ENCODE measurements at places on chromosomes 3 and 15.

DNA sequence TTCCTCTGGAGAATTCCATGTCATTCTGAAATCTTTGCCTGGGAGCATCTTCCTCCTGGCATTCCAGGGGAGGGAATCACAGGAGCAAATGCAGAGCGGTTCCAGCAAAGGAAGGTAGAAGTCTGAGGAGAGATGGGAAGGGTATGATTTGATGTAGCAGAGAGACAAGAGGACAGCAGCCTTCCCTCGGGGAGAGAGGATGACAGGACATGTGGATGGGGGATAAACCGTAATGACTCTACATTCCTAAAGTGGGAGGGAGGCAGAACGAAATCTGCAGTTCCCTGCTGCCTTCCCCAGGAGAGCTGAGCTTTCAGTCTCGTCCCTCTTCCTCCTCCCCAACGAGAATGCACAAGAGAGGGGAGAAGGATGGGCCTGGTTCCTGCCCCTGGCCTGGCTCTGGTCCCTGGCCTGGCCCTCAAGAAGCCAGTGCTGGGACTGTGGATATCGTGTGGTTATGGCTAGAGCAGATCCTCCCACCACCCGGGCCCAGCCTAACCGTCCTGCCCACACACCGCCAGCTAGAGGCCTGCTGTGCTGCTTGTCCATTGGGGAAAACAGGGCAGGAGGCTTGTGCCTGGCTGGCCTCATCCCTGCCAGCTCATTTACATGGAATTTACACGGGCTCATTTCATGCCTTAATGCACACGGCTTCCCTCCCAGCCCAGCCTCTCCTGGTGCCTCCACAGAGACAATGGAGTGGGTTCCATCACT lies 26.6 kb downstream of the SEMA7A start:
- no peak for DNase-seq

- no peak for DNase-seq
Observed at GRCh38 chr15:55434989-55435825, 26.9 kb downstream of the PIERCE2 start.

DNA sequence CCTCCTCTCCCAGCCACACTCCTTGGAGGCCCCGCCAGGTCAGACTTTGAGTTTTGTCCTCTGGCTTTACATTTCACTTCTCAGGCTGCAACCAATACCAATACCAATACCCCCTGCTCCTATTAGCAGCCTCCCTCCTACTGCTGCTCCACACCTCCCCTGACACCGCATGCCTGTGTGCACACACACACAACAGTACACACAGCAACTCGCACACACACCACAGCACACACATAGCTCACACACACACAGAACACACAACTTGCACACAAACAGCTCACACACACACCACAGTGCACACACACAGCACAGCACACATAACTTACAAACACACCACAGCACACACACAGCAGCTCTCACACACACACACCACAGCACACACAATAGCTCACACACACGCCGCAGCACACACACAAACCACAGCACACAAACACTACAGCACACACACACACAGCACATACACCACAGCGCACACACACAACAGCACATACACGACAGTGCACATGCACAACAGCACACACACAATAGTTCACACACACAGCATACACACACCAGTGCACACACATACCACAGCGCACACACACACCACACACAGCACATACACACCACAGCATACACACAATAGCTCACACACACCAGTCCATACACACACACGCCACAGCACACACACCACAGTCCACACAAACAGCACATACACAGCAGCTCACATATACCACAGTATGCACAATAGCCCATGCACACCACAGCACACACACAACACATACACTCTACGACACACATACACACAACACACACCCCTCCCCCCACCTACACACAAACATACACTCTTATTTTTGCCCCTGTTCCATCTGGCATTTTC lies 204.7 kb downstream of the UACA start:
- peak; percentile 61 for DNase-seq

DNA sequence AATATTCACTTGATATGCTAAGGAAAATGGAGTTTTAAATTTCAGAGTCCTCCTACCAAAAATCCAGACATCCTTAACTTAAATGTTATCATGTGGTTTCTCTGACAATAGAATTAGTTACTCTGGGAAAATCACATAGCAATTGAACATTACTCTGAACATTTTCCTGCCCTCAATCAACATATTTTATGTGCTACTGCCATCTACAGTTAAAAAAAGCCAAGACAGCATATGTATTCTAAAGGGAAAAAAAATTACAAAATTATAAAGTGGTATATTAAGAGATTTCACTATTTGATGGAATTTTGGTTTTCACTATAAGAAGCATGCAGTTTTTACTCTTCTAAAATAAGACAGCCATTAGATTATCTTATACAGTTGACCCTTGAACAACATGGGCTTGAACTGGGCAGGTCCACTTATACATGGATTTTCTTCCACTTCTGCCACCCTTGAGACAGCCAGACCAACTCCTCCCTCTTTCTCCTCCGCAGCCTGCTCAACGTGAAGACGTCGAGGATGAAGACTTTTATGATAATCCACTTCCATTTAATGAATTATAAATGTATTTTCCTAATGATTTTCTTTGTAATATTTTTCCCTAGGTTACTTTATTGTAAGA lies 122.3 kb downstream of the ATP1B3 start:
- DNase-seq = no peak

GRCh38 chr3:12824299-12824698 lies 17.1 kb downstream of the RPL32 start:
- DNase-seq = no peak

GRCh38 chr15:69115031-69115430 lies 45.4 kb upstream of the GLCE start:
- DNase-seq = no peak

DNA sequence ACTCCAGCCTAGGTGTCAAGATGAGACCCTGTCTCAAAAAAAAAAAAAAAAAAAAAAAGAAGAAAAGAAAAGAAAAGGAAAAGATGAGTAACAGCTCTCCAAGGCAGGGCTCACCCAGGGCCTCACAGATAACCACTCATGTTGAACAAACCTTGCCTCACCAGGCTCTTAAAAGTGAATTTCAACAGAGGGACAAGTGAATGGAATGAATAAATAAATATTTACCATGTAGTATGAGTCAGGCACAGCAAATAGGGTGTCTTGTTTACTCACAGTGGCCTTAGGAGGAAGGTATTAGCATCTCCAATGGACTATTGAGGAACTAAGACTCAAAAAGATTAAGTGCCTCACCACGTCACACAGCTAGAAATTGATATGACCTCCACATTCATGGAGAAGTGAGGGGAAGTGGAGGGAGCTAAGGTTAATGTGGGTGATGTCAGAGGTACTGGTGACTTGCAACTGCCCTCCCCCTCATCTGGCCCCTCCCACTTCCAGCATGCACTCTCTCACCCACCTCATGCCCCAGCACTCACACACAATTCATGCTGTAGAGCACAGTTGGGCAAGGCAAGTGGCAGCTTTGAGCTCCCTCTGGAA lies 255.5 kb downstream of the UACA start:
- no peak for DNase-seq

DNA sequence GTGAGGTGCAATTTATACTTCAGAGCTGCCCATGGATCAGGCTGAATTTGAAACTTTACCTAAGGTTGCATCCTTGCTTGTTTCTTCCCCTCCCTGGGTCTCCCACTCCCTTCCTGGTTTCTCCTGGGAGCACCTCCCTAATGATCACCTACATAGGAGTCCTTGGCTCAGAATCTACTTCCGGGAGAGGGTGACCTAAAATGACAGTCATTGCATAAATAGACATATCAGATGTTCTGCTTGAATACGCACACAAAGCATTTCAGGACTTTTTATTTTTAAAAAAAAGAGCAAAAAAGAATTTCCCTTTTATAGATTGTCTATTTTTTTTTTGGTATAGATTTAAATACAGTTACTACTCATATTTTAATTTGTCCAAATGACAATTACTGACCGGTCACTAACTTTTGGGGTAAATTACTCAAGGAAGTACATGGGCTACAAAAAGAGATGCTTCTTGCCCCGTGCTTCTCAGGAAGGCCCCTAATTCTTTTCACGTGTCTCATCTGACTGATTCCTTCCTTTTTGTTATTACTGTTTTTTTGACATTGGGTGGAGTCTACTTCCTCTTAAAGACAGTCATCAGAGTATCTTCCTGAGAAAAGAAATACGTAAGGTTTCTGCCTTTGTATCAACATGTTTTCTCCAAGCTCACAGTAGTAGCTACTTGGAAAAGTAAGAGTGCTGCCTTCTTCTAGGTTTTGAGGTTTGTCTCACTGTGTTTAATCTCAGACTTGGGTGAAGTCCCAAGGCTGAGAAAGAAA lies 4.9 kb upstream of the MYZAP start:
- no peak for DNase-seq

GRCh38 chr15:38197553-38197952 lies 55.1 kb upstream of the SPRED1 start:
- DNase-seq = no peak

- DNase-seq = no peak
Observed at GRCh38 chr15:29003840-29004233, 118.1 kb downstream of the APBA2 start.

- no peak for DNase-seq
Observed at GRCh38 chr15:99167640-99168039, 62.8 kb downstream of the SYNM start.

GRCh38 chr15:37951999-37952398 lies 17.6 kb downstream of the TMCO5A start:
- DNase-seq = no peak

GRCh38 chr3:39651993-39652739 lies 157.2 kb upstream of the MYRIP start:
- no peak for DNase-seq

DNA sequence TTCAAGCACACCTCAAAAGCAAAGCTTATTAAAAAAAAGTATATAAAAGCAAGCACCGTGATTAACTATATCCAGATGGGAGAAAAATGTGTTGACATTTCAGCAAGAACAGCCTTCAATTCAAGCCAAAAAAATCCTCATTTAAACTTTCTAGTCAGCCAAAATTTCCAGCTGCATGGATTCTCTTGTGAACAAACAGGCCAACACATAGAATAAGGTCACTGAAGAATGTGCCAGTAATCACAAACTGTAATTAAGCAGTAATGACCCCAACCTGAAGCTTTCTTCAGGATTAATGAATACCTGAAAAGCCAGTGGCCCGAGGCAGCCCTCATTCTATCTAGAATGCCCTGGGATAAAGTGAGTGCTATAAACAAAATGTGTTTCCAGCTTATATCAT lies 130.7 kb upstream of the KCNMB2 start:
- DNase-seq = no peak

- no peak for DNase-seq
Observed at GRCh38 chr3:3666664-3667063, 132.6 kb upstream of the LRRN1 start.

GRCh38 chr15:67068710-67069400 lies 3.5 kb downstream of the SMAD3 start:
- DNase-seq = no peak

- DNase-seq = no peak
Observed at GRCh38 chr15:56759450-56759845, 26.1 kb upstream of the ZNF280D start.

GRCh38 chr3:42377681-42378080 lies 32.7 kb downstream of the LYZL4 start:
- DNase-seq = no peak

DNA sequence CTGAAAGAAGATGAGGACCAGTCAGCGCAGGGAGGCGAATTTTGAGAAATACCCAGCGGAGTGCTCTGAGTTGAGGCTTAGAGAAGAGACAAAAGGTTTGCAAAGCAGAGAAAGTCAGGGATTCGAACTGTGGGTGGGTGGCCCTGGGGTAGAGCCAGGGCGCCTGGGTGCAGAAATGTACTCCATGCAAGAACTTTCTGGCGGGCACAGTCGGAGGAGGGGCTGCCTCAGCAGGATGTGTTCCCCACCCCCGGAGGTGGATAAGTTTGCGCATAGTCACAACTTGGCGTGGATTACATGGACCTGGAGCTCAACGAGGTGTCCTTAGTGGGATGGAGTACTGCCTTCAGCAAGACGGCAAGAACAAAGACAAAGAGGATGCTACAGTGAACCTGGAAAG lies 117.3 kb upstream of the ALDH1A3 start:
- no peak for DNase-seq

GRCh38 chr3:41489231-41489630 lies 289.9 kb downstream of the CTNNB1 start:
- no peak for DNase-seq

GRCh38 chr3:124769462-124769861 lies 39.2 kb downstream of the UMPS start:
- DNase-seq = no peak

- no peak for DNase-seq
Observed at GRCh38 chr3:30693470-30694120, 87.2 kb downstream of the TGFBR2 start.

GRCh38 chr3:12946251-12946648 lies 104.9 kb upstream of the RPL32 start:
- DNase-seq = no peak

DNA sequence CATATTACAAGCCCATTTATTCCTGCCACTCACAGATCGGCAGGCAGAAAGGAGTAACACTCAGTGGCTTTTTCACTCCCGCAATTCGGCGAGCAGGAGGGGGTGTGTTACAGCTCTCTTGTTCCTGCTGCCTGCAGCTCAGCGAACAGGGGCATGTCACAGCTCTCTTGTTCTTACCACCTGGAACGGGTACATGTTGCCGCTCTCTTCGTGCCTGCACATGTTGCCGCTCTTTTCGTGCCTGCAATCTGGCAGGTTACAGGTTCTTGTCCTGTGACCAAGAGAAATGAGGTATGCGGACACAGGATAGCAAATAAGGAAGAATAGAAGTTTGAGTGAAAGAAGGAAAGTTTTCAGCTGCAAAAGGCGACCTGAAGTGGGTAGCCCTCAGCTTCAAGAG lies 761.4 kb downstream of the NAALADL2 start:
- DNase-seq = no peak

GRCh38 chr3:47365213-47366153 lies 15.3 kb upstream of the PTPN23 start:
- DNase-seq = no peak

DNA sequence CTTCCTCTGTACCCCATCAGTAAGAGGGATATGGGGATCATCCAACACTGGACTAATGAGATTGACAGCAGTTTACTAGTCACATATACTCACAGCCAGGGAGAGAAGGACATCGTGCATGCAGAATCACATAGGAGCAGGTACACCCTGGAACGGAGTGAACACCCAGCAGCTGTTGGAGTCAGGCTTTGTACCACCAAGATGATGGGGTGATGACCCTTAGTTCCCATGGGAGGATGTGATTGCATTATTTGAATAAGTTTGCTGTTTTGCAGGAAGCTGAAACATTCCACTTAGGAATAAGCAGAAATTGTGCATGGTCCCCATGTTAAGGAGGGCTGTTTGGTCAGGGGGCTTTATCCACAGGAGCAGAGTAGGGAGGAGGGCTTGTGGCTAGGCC lies 482.7 kb upstream of the PDZRN3 start:
- DNase-seq = no peak

All from activated CD8-positive, alpha-beta memory T cell treated with anti-CD3 and anti-CD28 coated beads for 24 hours (primary cell).